ENCODE measurements at places on chromosomes 4 and X.
A peak's percentile ranks its signal among the peaks of the same experiment; 100 is the strongest.

- H3K27me3 ChIP-seq: peaks cover 7% of the 10 kb centered on the region
- no peak overlapping the region for H3K27ac ChIP-seq
- H3K36me3 ChIP-seq: no peaks in the 10 kb centered on the region
- H3K4me1 ChIP-seq: peaks cover 6% of the 10 kb centered on the region
- H3K4me3 ChIP-seq: no peak overlapping the region
Measured at GRCh38 chr4:1759170-1759817, 33.8 kb upstream of the FGFR3 start.

GRCh38 chr4:180134091-180134866 is 2108.9 kb upstream of the TENM3 start:
- H3K36me3 ChIP-seq: no peaks in the 10 kb centered on the region
- no peak overlapping the region for H3K4me3 ChIP-seq
- H3K27me3 ChIP-seq: no peaks in the 10 kb centered on the region
- H3K27ac ChIP-seq: no peak overlapping the region
- DNase-seq: no peak

- H3K27me3 ChIP-seq: peaks cover 8% of the 10 kb centered on the region
- H3K4me1 ChIP-seq: no peaks in the 10 kb centered on the region
- no peak for DNase-seq
- H3K4me3 ChIP-seq: no peak overlapping the region
Measured at GRCh38 chr4:8168832-8169598, 10.4 kb upstream of the ABLIM2 start.

- no peak overlapping the region for H3K4me3 ChIP-seq
- H3K4me1 ChIP-seq: peaks cover 23% of the 10 kb centered on the region
- no peak overlapping the region for H3K27ac ChIP-seq
- peaks cover 3% of the 10 kb centered on the region for H3K27me3 ChIP-seq
- DNase-seq: no peak
Measured at GRCh38 chr4:98794565-98795205, 134.2 kb downstream of the EIF4E start.

DNA sequence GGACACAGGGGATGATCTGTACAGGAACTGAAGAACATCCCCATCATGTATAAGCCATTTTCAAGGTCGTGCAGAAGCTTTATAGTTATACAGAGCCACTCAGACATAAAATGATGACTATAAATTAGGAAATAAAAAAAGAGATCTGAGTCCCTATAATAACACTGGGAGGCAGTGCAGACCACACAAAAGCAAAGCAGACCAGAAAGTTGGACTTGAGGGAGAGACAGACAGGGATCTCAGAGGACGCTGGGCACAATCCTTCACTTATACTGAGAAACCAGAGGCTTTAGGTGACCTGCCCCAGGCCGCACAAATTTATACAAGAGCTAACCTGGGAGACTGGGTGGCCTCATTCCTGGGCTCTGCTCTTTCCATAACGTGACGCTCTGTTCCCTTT is 70.5 kb downstream of the HADH start:
- H3K27ac ChIP-seq: peak overlapping the region; percentile 32
- DNase-seq: no peak

DNA sequence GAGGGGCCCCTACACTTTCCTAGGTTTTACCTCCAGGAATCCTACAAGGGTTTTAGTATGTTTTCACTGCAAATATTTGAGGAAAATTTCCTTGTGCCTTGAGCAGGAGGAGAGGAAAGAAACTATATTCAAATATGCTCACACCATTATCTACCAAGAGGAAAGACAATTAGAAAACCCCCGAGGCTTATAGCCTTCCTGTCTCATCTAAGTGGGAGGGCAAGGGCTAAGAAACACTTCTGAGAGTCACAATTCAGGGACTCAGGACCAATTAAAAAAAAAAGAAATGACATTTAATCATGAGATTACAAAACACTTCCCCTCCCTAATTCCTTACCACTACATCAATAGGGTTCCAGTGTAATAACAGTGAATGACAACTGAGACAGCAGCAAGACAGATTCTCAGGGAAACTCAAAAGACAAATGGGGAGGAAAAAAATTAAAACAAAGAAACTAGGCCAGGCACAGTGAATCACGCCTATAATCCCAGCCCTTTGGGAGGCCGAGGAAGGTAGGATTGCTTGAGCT is 45.6 kb downstream of the ATRX start:
- H3K4me1 ChIP-seq: peaks cover 13% of the 10 kb centered on the region
- peak overlapping the region; percentile 24 for H3K27ac ChIP-seq
- DNase-seq: no peak

DNA sequence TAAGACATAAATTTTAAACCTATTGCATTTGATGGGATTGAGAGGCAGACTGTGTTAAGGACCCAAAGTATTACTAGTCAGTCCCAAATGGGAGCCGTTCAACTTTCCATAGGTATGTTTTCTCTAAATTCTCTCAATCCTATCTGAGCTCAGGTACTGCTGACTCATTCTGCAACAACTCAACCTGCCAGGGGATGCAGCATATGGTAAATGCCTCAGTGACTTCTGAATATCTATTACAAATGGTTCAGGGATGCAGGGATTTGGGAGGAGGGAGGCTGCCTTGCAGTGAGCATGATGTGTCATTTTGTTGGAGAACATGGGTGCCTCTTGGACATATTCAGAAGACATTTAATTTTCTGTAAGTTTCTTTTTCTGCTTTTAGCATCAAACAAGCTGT is 97.3 kb downstream of the HDAC8 start:
- no peak overlapping the region for H3K27ac ChIP-seq
- no peaks in the 10 kb centered on the region for H3K4me1 ChIP-seq
- H3K4me3 ChIP-seq: no peak overlapping the region
- H3K27me3 ChIP-seq: no peaks in the 10 kb centered on the region

DNA sequence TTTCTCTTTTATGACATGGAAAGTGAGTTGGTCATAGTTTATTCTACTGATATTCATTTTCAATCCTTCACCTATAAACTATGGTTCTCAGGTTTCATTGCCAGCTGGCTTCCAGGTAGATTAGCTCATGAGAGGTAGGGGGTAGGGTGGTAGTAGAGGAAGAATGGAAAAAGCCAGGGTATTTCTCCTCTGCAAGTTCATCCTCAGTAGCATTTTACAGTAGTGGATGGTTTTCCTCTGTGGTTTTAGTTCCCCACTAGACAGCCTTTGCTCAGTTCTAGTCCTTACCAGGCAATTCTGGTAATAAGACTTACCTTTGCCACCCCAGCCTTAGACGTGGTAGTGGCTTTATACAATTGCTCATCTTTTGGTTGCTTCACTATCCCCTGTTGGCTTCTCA is 8.9 kb upstream of the NAA11 start:
- H3K36me3 ChIP-seq: no peaks in the 10 kb centered on the region
- H3K27me3 ChIP-seq: no peaks in the 10 kb centered on the region
- no peak for DNase-seq
- H3K4me3 ChIP-seq: no peak overlapping the region

- H3K4me1 ChIP-seq: peaks cover 11% of the 10 kb centered on the region
- peaks cover 46% of the 10 kb centered on the region for H3K27me3 ChIP-seq
- H3K4me3 ChIP-seq: peak overlapping the region; percentile 77
- H3K27ac ChIP-seq: peak overlapping the region; percentile 31
- H3K36me3 ChIP-seq: no peaks in the 10 kb centered on the region
- DNase-seq: no peak
Measured at GRCh38 chr4:4852591-4853362, 6.7 kb upstream of the MSX1 start.

DNA sequence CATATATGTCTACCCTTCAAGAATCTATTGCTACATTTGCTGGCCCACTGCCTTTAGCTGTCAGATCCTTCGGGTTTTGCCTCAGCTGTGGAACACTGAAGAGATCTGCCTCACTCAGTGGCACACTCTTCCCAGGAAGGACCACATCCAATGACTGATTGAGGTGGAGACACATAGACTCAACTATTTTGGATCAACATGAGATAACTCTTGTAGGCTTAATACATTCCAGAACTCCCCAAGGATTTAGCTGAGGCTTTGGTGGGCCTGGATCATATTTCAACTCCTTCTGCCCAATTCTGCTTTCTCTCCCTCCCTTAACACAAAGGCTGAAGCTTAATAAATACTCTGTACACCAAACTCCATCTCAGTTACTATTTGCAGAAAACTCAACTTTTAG is 100.5 kb downstream of the CORIN start:
- H3K4me3 ChIP-seq: no peak overlapping the region
- no peaks in the 10 kb centered on the region for H3K4me1 ChIP-seq
- H3K36me3 ChIP-seq: no peaks in the 10 kb centered on the region
- peaks cover 4% of the 10 kb centered on the region for H3K27me3 ChIP-seq

- H3K27me3 ChIP-seq: no peaks in the 10 kb centered on the region
- DNase-seq: no peak
- H3K4me3 ChIP-seq: no peak overlapping the region
- H3K4me1 ChIP-seq: no peaks in the 10 kb centered on the region
Measured at GRCh38 chr4:187617113-187617512, 378.5 kb upstream of the ZFP42 start.

- no peak overlapping the region for H3K27ac ChIP-seq
- no peak for DNase-seq
- H3K4me3 ChIP-seq: no peak overlapping the region
Measured at GRCh38 chr4:891747-892146, 40.4 kb downstream of the GAK start.

DNA sequence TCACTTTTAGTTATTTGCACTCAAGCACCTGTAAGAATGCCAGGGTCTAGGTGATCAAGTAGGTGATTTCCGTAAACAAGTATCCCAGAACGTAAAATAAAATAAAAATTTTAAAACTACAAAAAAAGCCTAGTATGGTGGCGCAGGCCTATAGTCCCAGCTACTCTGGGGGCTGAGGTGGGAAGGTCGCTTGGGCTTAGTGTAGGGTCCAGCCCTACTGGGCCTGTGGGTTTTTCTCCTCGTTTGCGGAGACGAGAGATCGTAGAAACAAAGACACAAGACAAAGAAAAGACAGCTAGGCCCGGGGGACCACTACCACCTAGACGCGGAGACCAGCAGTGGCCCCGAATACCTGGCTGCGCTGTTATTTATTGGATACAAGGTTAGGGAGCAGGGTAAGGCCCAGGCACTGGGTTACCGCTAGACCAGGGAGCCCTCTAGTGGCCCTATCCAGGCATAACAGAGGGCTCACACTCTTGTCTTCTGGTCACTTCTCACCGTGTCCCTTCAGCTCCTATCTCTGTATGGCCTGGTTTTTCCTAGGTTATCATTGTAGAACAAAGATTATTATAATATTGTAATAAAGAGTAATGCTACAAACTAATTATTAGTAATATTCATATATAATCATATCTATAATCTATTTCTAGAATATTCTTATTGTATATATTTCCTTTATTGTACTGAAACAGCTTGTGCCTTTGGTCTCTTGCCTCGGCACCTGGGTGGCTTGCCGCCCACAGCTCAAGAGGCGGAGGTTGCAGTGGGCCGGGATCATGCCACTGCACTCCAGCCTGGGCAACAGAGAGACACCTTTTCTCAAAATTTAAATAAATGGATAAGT is 38.4 kb downstream of the SAGE1 start:
- no peaks in the 10 kb centered on the region for H3K4me1 ChIP-seq
- H3K27me3 ChIP-seq: peaks cover 1% of the 10 kb centered on the region
- no peak overlapping the region for H3K27ac ChIP-seq
- no peak overlapping the region for H3K4me3 ChIP-seq
- no peaks in the 10 kb centered on the region for H3K36me3 ChIP-seq
- peak; percentile 4 for DNase-seq

DNA sequence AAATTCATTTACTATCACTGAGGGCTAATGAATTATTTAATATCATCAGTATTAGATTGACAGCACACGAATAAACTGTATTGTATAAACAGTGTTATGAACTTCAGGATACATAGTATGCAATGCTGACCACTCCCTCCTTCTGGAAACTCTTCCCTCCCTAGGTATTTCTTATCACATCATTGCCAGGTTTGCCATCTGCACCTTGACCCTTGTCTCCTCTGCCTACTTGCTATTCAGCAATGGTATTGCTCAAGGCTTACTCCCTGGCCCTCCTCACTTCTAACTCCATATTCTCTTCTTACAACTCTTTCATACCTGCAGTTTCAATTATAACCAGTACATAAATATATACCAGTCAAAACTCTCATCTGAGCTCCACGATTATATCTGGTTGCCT is 38.9 kb downstream of the ATP8A1 start:
- H3K4me3 ChIP-seq: no peak overlapping the region
- no peaks in the 10 kb centered on the region for H3K27me3 ChIP-seq
- H3K36me3 ChIP-seq: peaks cover 18% of the 10 kb centered on the region
- no peaks in the 10 kb centered on the region for H3K4me1 ChIP-seq

- no peaks in the 10 kb centered on the region for H3K36me3 ChIP-seq
- no peak overlapping the region for H3K27ac ChIP-seq
- H3K4me1 ChIP-seq: no peaks in the 10 kb centered on the region
- H3K4me3 ChIP-seq: no peak overlapping the region
Measured at GRCh38 chrX:50691820-50692219, 122.2 kb downstream of the SHROOM4 start.
